ENCODE measurements at places on chromosomes 4 and X. TPM values are rescaled to one million over a fixed set of nuclear protein-coding genes. Genes with fewer than 3 reads are reported as not detected.

Gene SCML2
- total RNA-seq: 0.79 TPM

DNA sequence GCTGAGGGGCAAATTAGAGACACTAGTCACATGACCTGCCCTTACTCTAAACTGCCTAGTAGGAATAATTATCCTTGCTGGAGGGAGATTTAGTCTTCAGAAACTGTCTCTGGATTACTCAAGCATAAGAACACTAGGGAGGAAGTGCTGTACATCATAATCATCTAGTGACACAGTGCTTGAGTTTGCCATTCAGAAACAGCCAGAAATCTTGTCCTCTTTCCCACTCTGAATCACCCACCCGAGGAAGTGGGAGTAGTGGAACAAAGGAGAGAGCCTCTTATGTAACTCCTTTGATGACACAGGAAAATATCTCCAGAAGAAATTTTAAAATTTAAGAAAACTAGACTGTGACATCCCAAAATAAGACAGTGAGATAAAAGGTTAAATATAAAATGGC, 69.3 kb upstream of the PCDH19 start:
- DNase-seq: no peak

- no peak for DNase-seq
These were observed 192.8 kb downstream of the SMIM20 start for GRCh38 chr4:26106776-26107175.

Gene CLTRN
- total RNA-seq: 1.2 TPM

Measured in bronchial epithelial cell (primary cell).